ENCODE measurements at places on chromosomes 1 and 21. TPM values are rescaled to one million over a fixed set of nuclear protein-coding genes. Genes with fewer than 3 reads are reported as not detected.

Gene NOTCH2NLA
- total RNA-seq: 10.6 TPM

Gene GPR153
- total RNA-seq: 8.5 TPM

Gene NEXN
- 479 TPM for total RNA-seq

Gene DHDDS
- 40.9 TPM for total RNA-seq

Gene AGMAT
- 0.18 TPM for total RNA-seq

Gene UBQLN4
- total RNA-seq: 25.8 TPM

Gene AKR7A3
- 0.20 TPM for total RNA-seq

Gene C1orf185
- not detected for total RNA-seq

Gene PIGR
- not detected for total RNA-seq

Gene KIRREL1
- 11.2 TPM for total RNA-seq

GRCh38 chr1:45621501-45621836 lies 2.4 kb downstream of the CCDC17 start:
- H3K36me3 ChIP-seq: no peaks in the 10 kb centered on the region
- peak overlapping the region; percentile 73 for H3K27ac ChIP-seq

DNA sequence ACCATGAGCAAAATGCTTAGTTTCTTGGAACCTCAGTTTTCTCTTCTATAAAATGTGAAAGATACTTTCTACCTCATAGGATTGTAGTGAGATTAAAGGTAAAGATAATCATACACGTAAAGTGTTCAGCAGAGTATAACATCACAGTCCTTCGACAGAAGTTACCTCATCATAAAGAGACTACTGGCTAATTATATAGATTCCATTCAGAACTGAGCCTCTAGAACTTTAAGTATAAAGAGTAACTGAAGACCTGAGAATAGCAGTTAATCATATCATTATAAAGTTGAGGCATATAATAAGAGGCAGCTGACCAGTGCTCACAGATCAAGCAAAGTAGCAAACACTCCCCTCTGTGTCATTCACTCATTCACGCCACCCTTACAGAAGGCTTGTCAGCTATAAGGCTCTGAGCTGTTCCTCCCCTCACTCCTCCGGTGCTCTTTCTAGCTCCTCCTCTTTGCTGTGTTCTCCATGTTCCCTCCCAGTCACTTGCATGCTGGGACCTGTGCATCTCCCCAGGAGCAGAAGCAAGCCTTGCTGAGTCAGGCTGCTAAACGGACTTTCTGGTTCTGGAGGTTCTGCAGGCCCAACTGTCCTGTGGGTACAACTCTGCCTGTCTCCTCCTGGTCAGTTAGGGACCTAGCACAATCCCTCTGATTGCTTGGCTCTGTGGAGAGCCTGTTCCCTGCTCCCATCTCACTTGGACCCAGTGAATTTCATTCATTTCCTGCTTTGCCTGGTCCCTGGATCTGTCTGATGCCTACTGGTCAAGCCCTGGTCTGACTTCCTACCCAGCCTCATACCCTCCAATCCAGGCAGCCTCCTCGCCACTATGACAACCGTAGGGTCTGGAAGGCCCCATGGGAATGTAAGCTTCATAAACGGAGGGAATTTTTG lies 28.3 kb upstream of the LY9 start:
- H3K36me3 ChIP-seq: no peaks in the 10 kb centered on the region
- no peaks in the 10 kb centered on the region for H3K4me1 ChIP-seq
- H3K27me3 ChIP-seq: no peaks in the 10 kb centered on the region
- no peak for DNase-seq

- H3K27me3 ChIP-seq: peaks cover 16% of the 10 kb centered on the region
- peaks cover 14% of the 10 kb centered on the region for H3K4me1 ChIP-seq
- DNase-seq: no peak
- no peak overlapping the region for H3K4me3 ChIP-seq
- no peak overlapping the region for H3K27ac ChIP-seq
Observed at GRCh38 chr1:175520186-175520585, 223.2 kb downstream of the TNR start.

- no peaks in the 10 kb centered on the region for H3K27me3 ChIP-seq
- peak overlapping the region; percentile 100 for H3K27ac ChIP-seq
- H3K36me3 ChIP-seq: no peaks in the 10 kb centered on the region
Observed at GRCh38 chr1:228486596-228487335, 416 bp upstream of the RNF187 start.

- peak; percentile 52 for DNase-seq
- H3K36me3 ChIP-seq: no peaks in the 10 kb centered on the region
- no peak overlapping the region for H3K27ac ChIP-seq
- no peaks in the 10 kb centered on the region for H3K4me1 ChIP-seq
- no peaks in the 10 kb centered on the region for H3K27me3 ChIP-seq
Observed at GRCh38 chr1:210400043-210400840, 71.5 kb downstream of the HHAT start.

DNA sequence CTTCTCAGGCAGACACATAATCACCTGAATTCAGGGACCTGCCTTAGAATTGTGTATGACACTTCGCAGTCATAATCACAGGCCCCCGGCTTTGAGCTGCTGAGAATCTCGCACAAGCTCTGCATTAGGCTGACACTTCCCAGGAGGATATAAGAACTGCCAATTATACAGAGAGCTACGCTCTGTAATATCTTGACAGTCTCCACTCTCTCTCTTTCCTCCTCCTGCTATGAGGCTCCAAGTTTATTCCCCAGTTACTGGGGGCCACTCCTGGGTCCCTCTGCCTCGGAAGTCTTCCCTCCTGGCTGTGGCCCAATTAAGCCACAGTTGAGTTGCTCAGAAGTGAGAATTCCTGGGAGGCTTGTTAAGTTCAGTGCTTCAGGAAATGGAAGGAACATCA lies 42.7 kb downstream of the EBNA1BP2 start:
- no peak overlapping the region for H3K4me3 ChIP-seq
- H3K27ac ChIP-seq: no peak overlapping the region
- no peaks in the 10 kb centered on the region for H3K4me1 ChIP-seq
- no peak for DNase-seq
- H3K27me3 ChIP-seq: no peaks in the 10 kb centered on the region

DNA sequence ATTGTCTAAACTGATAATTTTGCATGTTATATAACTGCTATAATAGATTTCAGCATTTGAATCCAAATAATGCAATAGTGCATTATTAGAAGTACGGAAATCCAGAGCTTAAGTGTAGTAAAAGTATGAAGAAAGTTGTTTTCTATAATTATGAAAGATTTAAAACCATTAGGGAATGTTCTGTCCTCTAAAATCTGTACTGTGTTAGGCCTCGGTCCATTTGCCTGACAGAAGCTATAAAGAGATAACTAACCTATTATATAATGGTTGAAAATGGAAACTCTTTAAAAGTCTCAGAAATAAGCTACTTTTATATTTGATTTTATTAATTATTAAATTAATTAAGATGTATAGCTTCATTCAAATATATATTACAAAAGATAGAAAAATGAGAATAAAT lies 16.2 kb upstream of the RGS2 start:
- H3K27me3 ChIP-seq: no peaks in the 10 kb centered on the region
- H3K27ac ChIP-seq: no peak overlapping the region
- H3K4me1 ChIP-seq: no peaks in the 10 kb centered on the region
- no peak for DNase-seq
- H3K36me3 ChIP-seq: no peaks in the 10 kb centered on the region

DNA sequence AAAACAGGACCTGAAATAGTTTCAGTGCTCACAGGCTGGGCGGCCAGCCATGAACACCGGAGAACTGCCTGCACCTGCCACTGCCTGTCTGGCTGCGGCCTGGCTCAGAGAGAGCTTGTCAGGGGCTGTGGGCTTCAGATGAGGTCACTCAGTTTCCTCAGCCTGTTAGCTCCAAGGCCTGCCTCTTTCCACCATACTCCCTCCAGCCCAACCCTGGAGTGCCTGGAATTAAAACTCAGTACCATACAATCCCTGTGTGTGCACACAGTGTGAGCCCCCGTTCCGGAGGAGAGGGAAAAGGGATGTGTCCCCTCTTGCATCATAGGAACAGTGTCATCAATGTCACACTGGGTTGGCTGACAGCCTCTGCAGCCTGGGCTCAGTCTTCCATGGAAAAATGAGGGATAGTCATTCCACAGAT lies 16.2 kb downstream of the CACNA1S start:
- no peaks in the 10 kb centered on the region for H3K36me3 ChIP-seq
- H3K27me3 ChIP-seq: peaks cover 5% of the 10 kb centered on the region
- H3K4me1 ChIP-seq: no peaks in the 10 kb centered on the region
- no peak overlapping the region for H3K27ac ChIP-seq
- no peak for DNase-seq

GRCh38 chr21:39842741-39843459 lies 24.3 kb upstream of the PCP4 start:
- H3K4me3 ChIP-seq: no peak overlapping the region
- H3K27me3 ChIP-seq: no peaks in the 10 kb centered on the region
- no peaks in the 10 kb centered on the region for H3K4me1 ChIP-seq
- no peak for DNase-seq
- H3K36me3 ChIP-seq: no peaks in the 10 kb centered on the region

- H3K27ac ChIP-seq: no peak overlapping the region
- no peaks in the 10 kb centered on the region for H3K4me1 ChIP-seq
- no peaks in the 10 kb centered on the region for H3K36me3 ChIP-seq
- DNase-seq: no peak
- H3K27me3 ChIP-seq: no peaks in the 10 kb centered on the region
- no peak overlapping the region for H3K4me3 ChIP-seq
Observed at GRCh38 chr1:68953311-68953710, 456.4 kb upstream of the DEPDC1 start.

GRCh38 chr1:160671603-160672517 lies 25.0 kb upstream of the SLAMF1 start:
- peaks cover 9% of the 10 kb centered on the region for H3K27me3 ChIP-seq
- no peak overlapping the region for H3K27ac ChIP-seq
- no peak overlapping the region for H3K4me3 ChIP-seq
- peaks cover 47% of the 10 kb centered on the region for H3K4me1 ChIP-seq
- DNase-seq: no peak
- H3K36me3 ChIP-seq: no peaks in the 10 kb centered on the region

DNA sequence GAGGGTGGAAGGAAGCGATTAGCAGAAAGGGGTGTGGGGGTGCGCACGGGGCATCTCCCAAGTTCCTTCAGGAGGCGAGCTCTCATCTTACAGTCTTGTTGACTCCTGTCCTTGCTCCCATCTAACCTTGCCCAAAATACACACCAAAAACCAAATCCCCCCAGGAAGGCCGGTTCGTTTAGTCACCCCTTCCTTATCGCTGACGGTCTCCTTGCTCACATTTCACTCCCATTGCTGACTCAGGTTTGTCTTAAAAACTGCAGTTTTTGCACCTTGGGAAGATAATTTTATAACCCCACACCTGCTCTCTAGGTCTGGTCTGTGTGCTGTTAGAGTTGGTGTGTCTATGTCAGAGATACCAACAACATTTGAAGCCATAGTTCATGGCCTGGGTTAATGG lies 68.1 kb upstream of the F3 start:
- no peaks in the 10 kb centered on the region for H3K27me3 ChIP-seq
- DNase-seq: no peak
- no peaks in the 10 kb centered on the region for H3K4me1 ChIP-seq
- no peak overlapping the region for H3K4me3 ChIP-seq
- no peaks in the 10 kb centered on the region for H3K36me3 ChIP-seq

DNA sequence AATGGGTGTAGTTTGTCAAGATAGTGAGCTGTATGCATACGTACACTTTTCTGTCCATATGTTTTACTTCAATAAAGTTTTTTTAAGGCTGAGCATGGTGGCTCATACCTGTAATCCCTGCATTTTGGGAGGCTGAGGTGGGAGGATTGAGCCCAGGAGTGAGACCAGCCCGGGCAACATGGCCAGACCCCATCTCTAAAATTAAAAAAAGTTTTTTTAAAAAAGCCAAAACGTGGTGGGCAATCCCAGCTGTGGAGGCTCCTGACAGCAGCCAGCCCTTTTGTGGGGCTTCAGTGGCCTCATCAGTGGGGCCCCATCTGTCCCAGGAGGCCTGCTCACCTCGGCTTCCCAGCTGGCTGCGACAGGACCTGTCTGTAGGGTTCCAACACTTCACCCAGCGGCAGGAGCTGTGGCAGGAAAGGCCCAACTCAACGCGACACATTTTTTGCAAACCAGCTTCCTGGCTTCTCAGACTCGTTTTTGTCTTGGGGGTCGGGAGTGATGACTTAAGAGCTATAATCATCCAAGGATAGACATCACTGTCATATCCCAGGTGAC lies 56.9 kb upstream of the LBR start:
- no peak overlapping the region for H3K4me3 ChIP-seq
- no peak for DNase-seq
- no peak overlapping the region for H3K27ac ChIP-seq
- H3K36me3 ChIP-seq: no peaks in the 10 kb centered on the region
- H3K4me1 ChIP-seq: no peaks in the 10 kb centered on the region

- DNase-seq: no peak
- no peaks in the 10 kb centered on the region for H3K27me3 ChIP-seq
- H3K4me3 ChIP-seq: no peak overlapping the region
- no peaks in the 10 kb centered on the region for H3K4me1 ChIP-seq
- H3K36me3 ChIP-seq: no peaks in the 10 kb centered on the region
- H3K27ac ChIP-seq: no peak overlapping the region
Observed at GRCh38 chr1:109025694-109026093, 16.2 kb downstream of the WDR47 start.

DNA sequence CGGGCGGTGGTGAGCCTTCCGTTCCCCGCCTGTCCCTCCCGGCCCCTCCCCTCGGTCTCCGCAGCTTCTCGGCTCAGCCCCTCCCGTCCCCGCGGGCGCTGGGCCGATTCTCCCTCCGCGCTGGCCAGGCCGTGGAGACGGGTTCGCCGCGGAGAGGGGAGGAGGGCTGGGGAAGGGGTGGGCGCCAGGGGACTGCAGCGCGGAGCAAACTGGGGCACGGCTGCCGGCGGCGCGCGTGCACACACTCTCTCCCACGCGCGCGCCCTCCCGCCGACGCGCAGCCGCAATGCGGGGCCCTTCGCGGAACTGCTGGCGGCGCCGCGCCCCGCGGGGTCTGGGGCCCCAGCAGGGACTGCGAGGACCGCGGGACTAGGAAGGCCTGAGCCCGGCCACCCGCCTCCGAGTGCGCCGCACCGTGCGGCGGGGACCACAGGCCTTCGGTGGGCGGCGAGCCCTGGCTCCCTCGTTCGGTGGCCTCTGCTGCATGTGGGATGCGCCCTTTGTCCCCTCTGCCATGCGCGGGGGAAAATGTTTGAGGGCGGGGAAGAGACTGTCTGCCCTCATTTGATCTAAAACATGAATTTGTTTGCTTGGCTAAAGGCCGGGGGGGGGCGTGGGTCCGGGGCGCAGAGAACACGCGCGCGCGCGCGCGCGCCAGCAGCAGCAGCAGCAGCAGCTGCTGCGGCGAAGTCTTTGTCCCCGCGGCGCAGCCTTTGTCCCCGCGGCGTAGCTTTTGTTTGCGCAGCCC lies 90.7 kb upstream of the VAMP3 start:
- H3K27ac ChIP-seq: peak overlapping the region; percentile 74
- peak; percentile 49 for DNase-seq
- H3K36me3 ChIP-seq: no peaks in the 10 kb centered on the region
- peaks cover 9% of the 10 kb centered on the region for H3K4me1 ChIP-seq
